Cardiac muscle cell (in vitro differentiated cells and primary cell): ENCODE measurements at places on chromosomes 7 and 10.

- DNase-seq: no peak
These were observed 188.6 kb upstream of the IMMP2L start for GRCh38 chr7:111750878-111751277.

GRCh38 chr7:99190359-99191009 lies 17.4 kb downstream of the KPNA7 start:
- no peak for DNase-seq

- DNase-seq: no peak
These were observed 38.8 kb downstream of the PTN start for GRCh38 chr7:137304624-137305235.

- no peak for DNase-seq
These were observed 37.0 kb downstream of the KIF11 start for GRCh38 chr10:92629945-92630344.

DNA sequence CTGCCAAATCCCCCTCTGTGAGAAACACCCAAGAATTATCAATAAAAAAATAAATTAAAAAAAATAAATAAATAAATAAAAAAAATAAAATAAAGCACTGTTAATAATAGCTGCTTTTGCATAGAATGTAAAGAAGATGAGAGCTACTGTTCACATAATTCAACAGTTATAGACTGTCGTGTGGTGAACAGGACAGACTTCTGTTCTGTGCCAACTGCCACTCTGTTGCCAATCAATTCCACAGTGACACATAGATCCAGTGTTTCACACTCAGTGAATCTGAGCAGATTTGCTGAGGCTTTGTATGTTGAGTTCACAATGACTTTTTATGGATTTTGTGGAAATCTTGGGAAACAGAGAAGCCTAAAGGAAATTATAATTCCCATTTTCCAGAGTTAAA lies 14.9 kb downstream of the ARHGAP19 start:
- DNase-seq: no peak

DNA sequence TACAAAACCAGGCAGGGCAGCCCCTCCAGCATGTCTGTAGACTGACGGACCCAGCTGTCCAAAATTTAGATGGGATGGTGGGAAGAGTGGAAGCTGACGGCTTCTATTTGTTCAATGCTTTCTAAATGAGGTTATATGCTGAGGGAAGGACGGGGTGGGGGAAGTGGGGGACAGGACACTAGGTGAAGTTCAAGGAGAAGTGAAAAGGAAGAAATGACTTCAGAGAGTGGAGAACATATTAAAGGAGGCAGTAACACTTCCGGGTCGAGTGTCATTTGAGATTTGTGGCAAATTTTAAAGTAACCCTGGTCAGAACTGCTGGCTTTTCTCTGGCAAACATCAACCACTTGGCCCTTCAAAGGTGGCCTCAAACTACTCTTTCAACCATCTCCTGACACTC lies 9.4 kb downstream of the PIP4K2A start:
- DNase-seq: no peak

GRCh38 chr7:116717137-116717536 lies 45.1 kb downstream of the MET start:
- no peak for DNase-seq

DNA sequence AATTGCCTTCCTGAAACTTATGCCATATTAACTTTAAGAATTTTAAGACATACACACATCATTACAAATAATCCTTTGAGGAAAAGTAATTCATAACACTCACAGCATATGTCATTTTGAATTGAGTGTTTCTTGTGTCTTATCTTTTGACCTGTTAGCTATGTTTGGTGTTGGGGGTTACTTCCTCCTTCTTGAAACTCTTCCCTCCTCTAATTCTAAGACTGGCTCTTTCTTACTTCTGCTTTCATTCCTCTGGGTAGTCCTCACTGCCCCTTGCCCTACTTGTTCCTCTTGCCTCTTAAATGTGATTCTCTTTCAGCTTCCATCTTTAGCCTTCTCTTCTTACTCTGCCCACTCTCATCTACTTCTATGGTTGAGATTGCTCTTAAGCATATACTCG lies 28.3 kb upstream of the PIP4K2A start:
- DNase-seq: no peak
